T-helper 1 cell (primary cell): ENCODE measurements at places on chromosomes 1 and 21.

GRCh38 chr21:20999659-21000058 is 1.4 kb downstream of the NCAM2 start:
- DNase-seq, result peak; percentile 4

- no peak for DNase-seq
Measured at GRCh38 chr1:86150553-86151055, 6.0 kb downstream of the COL24A1 start.

- no peak for DNase-seq
Measured at GRCh38 chr1:147630022-147630421, 40.3 kb downstream of the ACP6 start.

GRCh38 chr1:239816081-239816782 is 275.5 kb upstream of the FMN2 start:
- DNase-seq, result no peak

- DNase-seq, result no peak
Measured at GRCh38 chr1:205595435-205595834, 36.4 kb downstream of the ELK4 start.

DNA sequence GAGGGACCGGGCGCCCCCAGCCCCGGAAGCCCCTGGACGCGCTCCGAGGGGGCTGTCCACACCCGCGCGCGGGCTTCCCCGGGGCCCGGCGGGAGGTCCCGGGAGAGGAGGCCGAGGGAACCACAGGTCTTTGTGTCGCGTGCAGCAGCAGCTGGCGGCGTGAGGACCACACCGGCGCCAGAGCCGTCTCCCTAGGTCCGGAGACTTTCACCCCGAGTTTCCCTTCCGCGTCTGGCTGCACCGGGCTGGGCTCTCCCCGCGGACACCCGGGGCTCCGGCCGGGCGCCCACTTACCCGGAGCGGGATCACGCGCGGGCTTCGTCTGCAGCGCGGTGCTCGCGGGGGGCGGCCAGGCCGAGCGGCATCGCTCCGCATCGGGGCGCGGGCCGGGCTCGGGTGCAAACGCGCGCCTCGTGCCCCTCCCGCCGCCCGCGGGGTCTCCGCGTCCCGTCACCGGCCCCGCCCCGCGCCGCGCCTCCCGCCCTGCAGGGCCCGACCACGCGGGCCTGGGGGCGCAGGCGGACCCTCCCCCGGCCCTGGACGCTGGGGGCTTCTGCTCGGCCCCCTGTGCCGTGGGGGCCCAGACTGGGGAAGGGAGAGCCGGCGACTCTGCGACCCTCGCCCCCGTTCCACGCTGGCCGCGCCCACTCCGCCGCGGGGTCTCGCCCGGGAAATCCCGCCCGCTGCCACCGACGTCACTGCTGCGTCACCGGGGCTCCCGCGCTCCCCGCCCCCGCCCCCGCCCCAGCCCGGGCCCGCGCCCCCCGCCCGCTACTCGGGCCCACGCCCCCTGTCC is at the start of gene GNG4:
GNG4 (minus strand) TSS at position 417 of the 796 bp plus-strand sequence. CDS start 65,946 bp downstream, outside the sequence.
- peak; percentile 21 for DNase-seq

DNA sequence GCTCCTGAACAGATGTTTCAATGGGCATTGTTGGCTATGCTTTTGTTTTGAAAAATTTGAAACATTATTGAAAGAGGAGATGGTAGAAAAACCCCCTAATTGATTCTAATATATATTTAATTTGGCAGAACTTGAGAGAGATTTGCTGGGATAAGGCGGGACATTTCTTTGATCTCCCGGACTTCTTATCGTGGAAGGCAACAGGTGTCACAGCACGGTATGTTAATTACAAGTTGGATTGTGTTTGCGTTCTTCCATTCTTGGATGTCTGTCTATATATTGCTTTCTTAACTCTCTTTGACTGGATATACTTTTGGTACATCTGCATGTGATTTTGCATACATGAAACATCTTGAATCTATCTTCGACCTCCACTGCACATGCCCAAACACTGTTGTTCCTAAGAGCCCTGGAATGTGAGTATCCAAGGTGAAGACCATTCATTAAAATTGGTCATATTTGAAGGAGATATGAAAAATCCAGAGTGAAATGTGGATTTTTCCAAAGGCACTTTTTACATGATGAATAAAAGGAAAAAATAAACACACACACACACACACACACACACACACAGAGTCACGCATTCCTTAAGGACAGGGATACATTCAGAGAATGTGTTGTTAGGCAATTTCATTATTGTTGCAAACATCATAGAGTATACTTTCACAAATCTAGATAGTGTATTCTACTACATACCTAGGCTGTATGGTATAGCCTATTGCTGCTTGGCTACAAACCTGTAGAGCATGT is 81.9 kb downstream of the FGGY start:
- no peak for DNase-seq

- DNase-seq, result no peak
Measured at GRCh38 chr1:78627321-78627720, 7.1 kb downstream of the IFI44L start.

DNA sequence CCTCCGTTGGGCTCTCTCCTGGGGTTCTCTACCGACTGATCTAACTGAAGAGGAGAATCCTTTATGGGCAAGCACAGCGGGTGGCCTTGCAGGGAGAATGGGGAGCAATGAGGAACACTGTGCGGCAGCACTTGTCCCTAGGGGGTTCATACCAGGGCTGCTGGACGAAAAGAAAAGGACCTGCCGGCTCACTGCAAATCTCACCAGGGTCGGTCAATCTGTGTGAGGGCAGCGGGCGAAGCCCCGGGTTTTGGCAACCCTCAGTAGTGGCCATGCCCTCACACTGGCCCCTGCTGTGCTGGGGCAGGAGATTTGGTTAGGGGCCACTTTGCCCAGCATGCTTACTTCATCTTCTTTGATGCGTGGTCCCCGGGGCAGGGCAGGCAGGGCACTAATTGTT is 5.9 kb downstream of the LHX9 start:
- no peak for DNase-seq

GRCh38 chr1:227572752-227573151 is 9.4 kb downstream of the ZNF678 start:
- DNase-seq, result no peak

- no peak for DNase-seq
Measured at GRCh38 chr1:155226910-155227260, 18.4 kb downstream of the MTX1 start.

DNA sequence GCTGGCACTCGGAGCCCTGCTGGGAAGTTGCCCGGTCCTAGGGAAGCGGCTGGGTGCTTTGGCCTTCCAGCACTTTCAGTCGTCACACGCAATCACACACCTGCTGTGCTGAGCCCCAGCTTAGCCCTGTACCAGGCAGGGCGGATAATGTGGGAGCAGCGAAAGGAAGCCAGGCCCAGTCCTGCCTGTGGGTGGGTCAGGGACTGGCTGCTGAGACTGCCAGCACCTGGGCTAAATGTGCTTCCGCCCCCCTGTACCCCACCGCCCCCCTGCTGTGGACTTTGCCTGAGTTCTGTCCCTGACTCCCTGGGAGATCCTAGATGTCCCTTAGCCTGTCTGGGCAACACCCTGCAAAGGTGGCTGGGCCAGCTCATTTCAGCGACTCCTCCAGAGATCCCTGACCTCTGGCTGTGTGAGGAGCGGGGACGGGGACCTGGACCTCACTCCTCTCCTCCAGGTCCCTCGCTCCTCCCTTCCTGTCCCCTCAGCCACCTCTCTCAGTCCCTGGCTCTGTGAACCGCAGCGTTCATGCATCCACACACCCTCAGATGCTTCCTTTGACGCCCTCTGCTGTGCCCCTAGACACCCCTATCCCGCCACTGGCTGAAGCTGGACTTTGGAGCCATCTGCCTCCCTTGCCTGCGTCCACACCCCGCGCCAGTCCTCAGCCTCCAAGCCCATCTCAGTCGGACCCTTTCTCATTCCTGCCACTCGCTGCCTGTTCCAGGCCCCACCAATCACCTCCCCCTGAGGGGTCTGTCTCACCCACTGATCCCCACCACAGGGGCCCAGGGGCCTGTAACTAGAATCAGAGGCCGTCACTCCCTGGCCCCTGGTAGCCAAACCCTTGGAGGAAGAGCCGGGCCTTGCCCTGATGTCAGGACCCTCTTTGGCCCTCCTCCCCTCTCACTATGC is 1.4 kb downstream of the MMEL1 start:
- no peak for DNase-seq

GRCh38 chr1:23202263-23202749 is 15.0 kb downstream of the HTR1D start:
- no peak for DNase-seq

GRCh38 chr1:38527373-38527966 is 332.1 kb downstream of the RRAGC start:
- DNase-seq, result peak; percentile 77

DNA sequence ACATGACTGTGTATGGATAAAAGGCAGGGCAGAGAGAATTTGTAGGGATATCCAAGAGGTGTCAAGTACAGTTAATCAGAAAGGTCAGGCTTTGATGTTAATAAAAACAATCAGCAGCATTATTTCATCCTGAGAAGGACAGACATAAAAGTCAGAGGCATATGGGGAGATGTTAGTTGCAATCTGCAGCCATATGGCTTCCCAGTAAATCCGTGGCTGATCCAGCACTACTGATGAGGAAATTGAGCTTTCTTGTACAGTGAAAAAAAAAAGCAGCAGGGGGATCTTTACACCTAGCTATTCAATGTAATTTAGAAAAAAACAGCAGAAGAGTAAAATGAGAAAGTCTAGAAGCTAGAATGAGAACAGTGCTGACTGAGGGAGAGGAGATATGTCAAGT is 2.2 kb upstream of the SPRR1B start:
- no peak for DNase-seq

DNA sequence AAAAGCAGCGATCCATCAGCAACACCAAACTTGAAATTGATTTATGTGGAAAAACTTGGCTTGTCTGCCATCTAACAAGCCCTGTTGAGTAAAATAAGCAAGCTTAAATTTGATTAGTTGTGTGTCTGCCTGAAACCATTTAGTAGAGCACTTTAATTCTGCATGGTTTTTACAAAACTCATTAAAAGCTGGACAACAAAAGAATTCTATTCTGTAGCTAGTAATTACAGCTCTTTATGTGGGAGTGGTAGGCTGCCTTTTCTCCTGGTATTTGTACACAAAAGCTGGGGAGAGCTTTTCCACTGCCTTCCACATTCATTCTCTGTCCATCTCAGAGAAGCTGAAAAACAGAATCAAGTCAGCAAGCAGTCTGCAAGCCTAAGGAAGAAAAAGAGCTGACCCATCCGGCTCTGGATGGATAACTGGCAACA is 1.7 kb downstream of the ETS2 start:
- DNase-seq, result no peak

GRCh38 chr1:176816232-176816631 is 348.3 kb downstream of the ASTN1 start:
- DNase-seq, result no peak

- DNase-seq, result no peak
Measured at GRCh38 chr1:150961756-150962155, 12.9 kb downstream of the CERS2 start.

DNA sequence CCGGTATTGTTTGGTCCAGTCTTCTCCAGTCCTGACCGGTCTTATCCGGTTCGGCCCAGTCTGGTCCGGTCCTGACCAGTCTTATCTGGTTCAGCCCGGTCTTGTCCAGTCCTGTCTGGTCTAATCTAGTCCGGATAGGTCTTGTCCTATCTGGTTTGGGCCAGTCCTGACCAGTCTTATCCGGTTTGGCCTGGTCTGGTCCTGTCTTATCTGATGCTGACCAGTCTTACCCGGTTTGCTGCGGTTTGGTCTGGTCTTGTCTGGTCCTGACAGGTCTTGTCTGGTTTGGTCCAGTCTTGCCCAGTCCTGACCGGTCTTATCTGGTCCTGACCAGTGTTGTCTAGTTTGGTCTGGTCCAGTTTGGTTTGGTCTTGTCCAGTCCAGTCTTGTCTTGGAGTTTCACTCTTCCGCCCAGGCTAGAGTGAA is 30.1 kb downstream of the DHX9 start:
- no peak for DNase-seq

- DNase-seq, result no peak
Measured at GRCh38 chr1:224339442-224340033, 9.6 kb upstream of the NVL start.

GRCh38 chr1:222974496-222974895 is 159.7 kb downstream of the DISP1 start:
- no peak for DNase-seq

GRCh38 chr21:32089766-32090165 is 189.1 kb downstream of the MIS18A start:
- DNase-seq, result no peak

DNA sequence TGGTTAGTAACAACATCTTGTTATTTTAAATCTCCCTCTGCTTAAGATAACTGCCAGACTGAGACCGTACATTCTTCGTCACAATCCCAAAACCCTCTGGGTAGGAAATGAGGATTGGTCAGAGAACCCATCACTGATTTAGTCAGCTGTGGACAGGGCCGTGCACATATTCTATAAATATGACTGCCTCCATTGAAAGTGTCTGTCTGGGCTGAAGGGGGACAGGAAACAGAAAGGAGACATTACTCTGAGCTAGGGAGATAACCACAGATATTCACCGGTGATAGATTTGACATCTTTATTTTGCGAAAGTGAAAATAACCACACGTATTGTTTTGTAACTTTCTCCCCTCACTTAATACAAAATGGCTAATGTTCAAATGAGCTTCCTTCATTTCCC is 36.9 kb upstream of the ST6GALNAC5 start:
- DNase-seq, result no peak

DNA sequence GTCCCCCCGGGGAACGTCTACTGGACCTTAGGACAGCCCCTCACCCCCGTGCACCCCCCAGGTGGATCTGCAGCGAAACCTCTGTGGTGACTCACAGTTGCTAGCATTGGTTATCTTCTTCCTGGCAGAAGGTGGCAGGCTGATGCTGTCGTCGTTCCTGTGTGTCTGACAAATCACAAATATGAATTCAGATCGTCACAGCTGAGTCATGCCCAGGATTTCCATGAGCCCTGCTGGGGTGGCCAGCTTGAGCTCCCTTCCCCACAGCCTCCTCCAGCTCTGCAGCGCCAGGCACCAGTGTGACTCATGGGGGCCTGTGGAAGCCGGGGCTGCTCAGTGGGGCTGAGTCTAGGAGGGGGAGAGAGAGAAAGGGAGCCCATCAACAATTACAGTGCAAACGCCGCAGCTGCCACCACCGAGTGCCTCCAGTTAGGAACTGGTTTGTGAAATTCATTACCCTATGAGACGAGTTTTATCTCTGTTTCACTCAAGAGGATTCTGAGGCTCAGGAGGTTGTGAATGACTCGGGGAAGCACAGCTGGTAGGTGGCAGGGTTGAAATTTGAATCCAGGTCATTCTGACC is 197.9 kb downstream of the DYRK1A start:
- peak; percentile 92 for DNase-seq

GRCh38 chr1:163104385-163105099 is 35.4 kb downstream of the RGS4 start:
- no peak for DNase-seq

DNA sequence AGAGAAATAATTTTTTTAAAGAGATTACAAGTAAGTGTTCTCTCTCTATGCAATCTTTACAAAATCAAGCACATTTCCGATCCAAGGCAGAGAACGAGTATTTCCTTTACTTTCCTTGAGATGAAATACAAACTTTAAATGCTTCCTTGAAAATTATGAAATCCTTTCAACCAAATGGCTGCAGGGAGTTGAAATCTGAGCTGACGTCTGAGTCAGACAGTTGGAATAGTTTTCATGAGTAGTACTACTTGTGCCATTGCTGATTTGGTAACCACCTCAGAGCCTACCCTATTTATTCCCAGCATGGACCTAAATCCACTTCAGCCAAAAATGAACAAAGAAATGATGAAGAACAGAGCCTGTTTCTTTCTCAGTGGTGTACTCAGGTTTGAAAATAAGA is 183.6 kb downstream of the GIPC2 start:
- DNase-seq, result no peak
